ENCODE measurements at places on chromosomes 12 and 14.

GRCh38 chr12:88298761-88299242, 156.7 kb downstream of the TMTC3 start:
- DNase-seq, result no peak

DNA sequence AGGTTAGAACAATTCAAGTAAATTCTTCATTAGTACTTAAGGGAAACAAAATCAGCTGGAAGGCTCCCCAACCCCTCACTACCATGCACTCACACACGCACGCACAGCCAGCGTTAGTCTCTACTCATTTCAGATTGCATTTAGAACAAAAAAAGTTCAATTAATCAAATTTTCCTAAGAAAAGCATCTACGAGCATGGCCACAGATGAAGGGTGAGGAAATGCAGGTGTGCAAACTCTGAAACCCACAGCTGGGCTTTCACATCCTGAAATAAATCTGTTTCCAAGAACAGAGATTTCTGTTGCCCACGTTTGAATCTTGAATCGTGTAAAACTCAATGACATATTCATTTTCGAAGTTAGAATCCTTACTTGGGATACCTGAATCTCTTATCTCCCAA, 62.6 kb downstream of the SEL1L start:
- DNase-seq, result no peak

GRCh38 chr14:70744641-70745040, 64.7 kb downstream of the MAP3K9 start:
- no peak for DNase-seq

DNA sequence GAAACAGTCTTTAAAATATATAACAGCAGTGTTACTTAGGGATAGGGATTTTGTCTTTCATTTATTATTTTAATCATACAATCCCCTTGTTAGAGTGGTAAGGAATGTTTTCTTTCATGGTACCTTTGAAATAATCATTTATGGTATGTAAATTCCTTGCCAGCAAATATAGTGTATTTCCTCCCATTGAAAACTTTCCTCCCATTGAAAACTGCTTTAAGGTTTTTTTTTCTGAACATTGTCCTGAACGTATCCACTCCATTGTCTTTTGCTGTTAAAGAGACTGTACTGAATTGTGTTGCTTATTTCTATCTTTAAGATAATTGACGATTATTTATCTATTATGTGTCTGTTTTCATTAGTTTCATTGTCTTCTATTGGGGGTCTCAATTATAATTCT, 83.5 kb downstream of the PPHLN1 start:
- no peak for DNase-seq

DNA sequence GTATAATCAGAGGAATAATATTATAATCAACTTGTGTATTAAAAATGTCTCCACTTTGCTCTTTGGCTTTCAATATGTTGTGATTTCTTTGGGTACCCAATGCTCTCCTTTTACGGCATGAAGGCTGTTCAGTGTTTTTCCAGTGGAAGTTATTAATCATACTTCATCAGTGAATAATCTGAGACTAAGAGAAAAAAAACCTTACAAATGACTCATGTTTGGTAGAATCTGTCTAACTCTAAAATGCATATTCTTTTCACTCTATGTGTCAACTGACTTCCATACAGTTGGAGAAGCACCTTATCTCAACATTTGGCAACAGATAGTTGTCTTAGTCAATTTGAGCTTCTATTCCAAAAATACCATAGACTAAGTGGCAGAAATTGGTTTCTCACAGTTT, 82.2 kb downstream of the PTPRO start:
- DNase-seq, result no peak

Measured in upper lobe of right lung (tissue), 1 donor.